ENCODE measurements at places on chromosomes 11 and 22. TPM values are rescaled to one million over a fixed set of nuclear protein-coding genes. Genes with fewer than 3 reads are reported as not detected.

- no peak for DNase-seq
Observed at GRCh38 chr11:18471995-18472394, 16.3 kb downstream of the LDHAL6A start.

GRCh38 chr22:46735747-46736608 is 2.1 kb downstream of the CERK start:
- no peak for DNase-seq

- no peak for DNase-seq
Observed at GRCh38 chr11:104881117-104881794, 17.0 kb downstream of the CASP12 start.

DNA sequence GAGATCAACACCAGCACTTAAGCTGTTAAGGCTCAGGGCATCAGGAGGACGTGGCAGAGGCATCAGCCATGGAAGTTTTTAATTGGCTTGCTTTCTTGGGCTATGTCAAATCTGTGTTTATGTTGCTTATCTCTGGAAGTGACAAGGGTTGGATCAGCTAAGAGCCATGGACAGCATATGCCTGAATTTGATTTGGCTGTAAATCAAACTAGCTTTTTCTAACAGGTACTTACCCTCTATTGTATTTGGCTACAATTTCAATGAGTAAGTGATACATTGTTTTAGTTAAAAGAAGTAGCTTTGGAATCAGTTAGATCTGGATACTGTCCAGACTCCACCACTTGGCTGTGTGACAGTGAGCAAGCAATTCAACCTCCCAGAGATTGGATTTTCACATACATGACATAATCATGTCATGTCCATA is 936.6 kb downstream of the OPCML start:
- no peak for DNase-seq

- DNase-seq: no peak
Observed at GRCh38 chr11:39102236-39102635, 2357.2 kb downstream of the LRRC4C start.

The PARVG gene
- 0.04 TPM for total RNA-seq

All from H4 (cell line).